HFFc6 (cell line): ENCODE measurements at places on chromosomes 2 and 18.

GRCh38 chr2:65985986-65986385 lies 448.9 kb upstream of the MEIS1 start:
- DNase-seq: no peak

DNA sequence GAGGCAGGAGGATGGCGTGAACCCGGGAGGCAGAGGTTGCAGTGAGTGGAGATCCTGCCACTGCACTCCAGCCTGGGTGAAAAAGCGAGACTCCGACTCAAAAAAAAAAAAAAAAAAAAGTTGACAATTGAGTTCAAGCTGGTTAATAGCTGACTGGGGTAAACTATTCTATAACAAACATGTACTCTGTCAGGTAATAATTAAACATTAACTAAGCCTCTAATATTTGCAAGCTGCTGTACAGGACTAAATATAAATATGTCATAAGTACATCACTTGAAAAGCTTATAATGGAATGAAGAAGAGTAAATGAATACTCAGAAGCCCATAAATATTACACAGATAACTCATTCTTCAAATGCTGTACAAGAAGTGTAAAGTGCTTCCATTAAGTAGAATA lies 190.4 kb upstream of the CRIM1 start:
- no peak for DNase-seq

GRCh38 chr2:109290887-109291643 lies 162.1 kb downstream of the SH3RF3 start:
- DNase-seq: peak; percentile 10

DNA sequence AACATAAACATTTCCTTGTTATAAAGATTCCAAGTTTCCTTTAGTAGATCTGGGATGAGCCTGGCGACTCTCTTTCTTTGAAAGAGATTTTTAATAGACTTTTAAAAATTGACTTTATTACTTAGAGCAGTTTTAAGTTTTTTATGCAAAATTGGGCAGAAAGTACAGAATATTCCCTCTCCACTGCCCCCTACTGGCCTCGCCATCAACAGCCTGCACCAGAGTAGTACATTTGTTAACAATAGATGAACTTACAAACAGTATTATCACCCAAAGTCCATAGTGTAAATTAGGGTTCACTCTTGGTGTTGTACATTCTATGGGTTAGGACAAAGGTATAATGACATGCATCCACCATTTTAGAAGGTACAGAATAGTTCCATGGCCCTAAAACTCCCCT lies 3.9 kb downstream of the MAP3K19 start:
- DNase-seq: no peak

DNA sequence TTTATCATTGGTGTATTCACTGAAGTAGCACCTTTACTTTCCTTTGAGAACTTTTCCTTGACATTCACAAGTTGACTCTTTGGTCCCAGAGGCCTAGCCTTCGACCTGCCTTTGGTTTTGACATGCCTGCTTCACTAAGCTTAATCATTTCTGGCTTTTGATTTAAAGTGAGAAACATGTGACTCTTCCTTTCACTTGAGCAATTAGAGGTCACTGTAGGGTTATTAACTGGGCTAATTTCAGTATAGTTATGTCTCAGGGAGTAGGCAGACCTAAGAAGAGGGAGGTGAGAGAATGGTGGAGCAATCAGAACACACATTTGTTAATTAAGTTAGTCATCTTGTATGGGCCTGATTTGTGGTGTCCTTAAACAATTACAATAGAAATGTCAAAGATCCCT lies 1040.7 kb upstream of the SLC39A10 start:
- no peak for DNase-seq

GRCh38 chr2:51011254-51011653 lies 20.7 kb downstream of the NRXN1 start:
- DNase-seq: no peak

DNA sequence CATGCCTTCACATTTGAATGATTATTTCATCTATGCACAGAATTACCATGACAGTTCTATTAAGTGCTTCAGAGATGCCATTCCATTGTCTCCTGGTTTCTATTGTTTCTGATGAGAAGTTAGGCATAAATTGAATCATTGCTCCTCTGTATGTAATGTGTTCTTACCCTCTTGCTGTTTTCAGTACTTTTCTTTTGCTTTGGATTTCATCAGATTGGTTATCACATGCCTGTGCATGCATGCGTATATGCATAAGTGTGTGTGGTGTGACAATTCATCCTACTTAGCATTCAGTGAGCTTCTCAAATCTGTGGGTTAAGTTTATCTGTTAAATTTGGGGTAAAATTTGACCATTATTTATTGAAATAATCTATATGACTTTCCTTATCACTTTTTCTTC lies 263.3 kb upstream of the RND3 start:
- no peak for DNase-seq

- no peak for DNase-seq
Measured at GRCh38 chr2:45154606-45155155, 145.4 kb upstream of the SIX2 start.

DNA sequence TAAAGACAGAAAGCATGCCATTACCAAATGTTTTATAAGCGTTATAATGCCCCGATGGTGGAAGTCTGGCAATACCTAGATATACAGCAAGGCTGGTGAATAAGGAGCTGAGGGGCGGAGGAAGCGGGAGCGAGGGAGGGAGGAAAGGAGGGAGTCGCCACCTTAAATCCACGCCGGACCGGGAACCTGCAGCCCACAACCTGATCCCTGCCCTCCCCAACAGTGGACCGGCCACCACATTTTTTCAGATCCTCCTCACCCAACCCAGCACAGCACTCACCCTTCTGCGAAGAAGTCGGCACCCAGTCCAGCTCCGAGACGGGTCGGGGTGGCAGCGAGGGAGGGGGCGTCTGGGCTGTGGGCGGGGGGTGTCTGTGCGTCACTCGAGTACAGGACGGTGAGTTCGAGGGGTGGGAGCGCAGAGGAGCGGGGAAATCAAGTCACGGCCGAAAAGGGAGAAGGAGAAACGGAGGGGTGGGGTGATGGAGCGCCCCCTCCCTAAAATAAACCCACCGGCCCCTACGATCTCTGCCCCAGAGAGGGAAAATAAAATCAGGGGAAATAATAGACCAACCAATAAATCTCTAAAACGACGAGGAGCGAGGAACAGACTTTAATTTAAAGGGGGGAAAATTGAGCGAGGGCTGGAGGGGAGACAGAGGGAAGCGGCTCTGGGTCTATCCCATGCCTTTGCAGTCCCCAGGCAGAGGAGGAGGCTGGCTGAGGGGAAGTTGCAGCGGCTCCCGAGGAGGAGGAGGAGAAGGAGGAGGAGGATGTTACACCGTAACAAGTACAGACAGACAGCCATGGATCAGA lies 96.5 kb upstream of the SERTAD2 start:
- DNase-seq: peak; percentile 45

DNA sequence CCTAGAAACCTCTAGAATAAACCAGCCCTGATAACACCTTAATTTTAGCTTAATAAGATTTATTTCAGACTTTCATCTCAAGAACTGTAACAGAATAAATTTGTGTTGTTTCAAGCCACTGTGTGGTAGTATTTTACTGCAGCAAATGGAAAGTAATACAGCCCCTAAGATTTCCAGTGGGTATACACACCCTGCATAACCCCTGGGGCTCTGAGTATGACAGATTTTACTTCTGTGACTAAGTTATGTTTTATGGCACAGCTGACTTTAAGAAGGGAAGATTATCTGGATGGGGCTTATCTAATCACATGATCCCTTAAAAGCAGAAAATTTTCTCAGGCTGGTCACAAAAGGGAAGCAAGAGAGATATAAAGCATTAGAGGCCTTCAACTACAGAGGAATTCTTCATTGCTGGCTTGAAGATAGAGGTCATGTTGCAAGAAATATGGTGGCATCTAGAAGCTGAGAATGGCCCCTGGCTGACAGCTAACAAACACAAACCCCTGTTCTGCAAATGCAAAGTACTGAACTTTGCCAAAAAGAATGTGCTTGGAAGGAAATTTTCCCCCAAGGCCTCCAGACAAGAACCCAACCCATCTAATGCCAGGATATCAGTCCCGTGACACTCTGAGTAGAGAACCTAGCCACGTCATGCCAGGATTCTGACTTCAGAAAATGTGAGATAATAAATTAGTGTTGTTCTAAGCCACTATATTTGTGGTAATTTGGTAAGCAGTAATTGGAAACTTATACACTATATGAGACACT lies 67.8 kb upstream of the SLC9A2 start:
- DNase-seq: no peak

- DNase-seq: no peak
Measured at GRCh38 chr18:32328379-32328778, 138.5 kb downstream of the MEP1B start.

- no peak for DNase-seq
Measured at GRCh38 chr18:32270341-32270740, 80.5 kb downstream of the MEP1B start.

DNA sequence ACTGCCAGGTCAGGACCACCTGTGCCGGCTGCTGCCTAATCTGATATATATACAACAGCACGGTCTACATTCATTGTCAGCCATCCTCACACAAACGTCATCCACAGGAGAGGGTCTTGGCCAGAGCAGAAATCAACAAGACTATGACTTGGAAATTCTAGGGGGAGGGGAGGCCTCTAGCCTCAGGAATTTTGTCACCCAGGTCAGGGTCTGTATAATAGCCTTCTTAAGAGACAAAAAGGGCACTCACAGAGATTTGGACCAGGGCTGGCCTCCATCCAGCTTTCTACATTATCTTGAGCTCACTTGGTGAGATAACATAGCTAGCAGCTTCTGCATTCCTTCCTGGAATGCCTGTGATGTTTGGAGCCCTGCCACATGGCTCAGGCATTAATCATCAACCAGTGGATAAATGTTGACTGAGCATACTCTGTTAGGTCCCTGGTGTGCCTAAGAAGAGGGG lies 50.4 kb upstream of the CTIF start:
- DNase-seq: peak; percentile 88

GRCh38 chr2:234348081-234348480 lies 148.8 kb downstream of the ARL4C start:
- no peak for DNase-seq

DNA sequence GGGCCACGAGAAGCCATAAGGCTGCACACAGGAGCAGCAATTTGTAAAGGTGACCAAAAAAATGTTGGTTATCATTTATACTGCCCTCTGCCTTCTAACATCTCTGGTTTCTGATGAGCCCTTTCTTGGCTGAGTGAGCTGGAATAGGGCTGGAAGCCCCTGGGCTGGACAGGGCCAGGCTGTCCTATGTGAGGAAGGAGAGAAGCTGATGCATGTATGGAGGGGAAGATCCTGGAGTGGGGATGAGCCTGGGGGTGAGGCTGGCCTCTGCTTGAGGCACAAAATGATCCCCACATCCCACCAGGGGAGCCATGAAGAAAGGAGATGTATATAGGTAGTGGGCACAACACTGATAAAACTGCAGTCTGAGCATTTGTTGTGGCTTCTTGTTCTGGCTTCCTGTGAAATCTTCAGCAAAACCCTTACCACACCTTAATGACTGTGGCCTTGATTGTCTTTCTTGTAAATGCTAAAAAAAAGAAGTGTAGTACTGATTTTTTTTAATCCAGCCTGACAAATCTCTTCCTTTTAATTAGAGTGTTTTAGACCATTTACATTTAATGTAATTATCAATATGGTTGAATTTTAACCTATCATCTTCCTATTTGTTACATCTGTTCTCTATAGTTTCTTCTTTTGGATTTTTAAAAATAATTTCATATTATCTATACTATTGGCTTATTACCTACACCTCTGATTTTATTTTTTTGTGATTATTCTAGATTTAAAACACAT lies 5.6 kb downstream of the SNED1 start:
- DNase-seq: no peak

DNA sequence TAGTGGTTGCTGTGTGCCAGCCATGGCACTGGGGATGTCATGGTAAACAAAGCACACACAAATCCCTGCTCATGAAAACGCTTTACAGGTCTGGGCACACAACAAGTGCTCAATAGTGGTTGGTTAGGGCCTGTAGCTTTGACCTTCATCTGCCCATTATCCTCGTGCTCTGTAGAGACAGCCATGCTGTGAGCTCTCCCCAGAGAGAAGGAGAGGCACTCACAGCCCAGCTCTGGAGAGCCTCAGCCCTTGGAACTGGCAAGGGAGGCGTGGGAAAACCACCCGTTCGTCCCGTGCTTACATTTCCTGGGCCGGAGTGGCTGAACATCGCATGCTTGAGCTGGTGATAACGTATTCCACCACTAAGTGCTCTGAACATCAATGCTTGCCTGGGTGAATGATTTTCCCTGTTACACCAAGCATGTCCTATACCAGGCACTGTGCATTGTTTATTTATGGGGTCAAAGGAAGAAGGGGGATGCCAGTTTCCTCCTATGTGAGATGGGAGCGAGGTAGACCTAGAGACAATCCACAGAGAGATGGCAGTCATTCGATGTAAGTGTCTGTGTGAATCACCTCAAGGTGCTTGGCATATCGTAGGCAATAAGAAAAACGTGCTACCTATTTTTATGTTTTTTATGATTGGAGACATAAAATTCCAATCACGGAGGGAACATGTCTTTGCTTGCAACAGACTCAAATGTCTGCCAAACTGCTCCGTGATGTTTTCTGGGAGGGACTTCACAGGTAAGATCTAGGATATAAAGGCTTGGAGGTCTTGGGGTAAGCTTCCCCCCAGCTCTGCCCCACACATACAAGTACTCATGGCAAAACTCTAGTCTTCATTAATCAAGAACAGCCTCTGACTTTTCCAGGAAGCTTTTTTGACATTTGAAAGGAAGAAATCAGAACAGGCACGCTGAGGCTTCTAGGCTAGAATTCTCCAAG lies 75.5 kb downstream of the DDX1 start:
- DNase-seq: no peak

DNA sequence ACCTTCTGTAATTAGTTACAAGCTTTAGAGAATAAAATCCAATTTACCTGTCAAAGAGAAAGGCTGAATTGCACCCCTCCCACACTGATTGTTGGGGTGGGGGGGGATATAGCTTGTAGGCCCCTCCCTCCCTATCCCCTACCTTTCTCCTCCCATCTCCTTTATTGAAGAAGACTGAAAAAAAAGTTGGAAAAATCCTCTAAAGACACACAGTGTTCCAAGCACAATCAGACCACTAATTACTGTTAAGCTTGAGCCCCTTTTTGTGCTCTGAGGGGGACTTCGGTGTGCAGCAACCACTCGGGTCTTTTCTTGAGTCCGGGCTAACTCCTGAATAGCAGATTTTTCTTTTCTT lies 43.0 kb upstream of the FZD5 start:
- no peak for DNase-seq

DNA sequence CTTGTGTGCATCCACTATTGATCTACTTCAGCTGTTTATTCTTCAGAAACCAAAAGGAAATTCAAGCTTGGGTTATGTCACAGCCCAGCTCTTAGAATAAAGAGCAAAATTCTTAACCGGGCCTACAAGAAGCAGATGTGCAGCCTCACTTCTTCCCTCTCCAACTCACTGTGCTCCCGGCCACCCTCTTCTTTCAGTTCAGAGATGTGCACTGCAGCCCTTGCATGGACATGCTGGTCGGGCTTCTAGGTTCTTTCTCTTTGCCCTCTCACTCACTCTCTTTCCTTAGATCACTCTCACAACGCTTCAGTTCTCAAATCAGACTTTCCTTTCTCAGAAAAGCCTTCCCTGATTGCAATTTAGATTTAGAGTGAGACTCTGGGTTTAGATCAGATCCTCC lies 104.1 kb downstream of the CHN1 start:
- peak; percentile 38 for DNase-seq

DNA sequence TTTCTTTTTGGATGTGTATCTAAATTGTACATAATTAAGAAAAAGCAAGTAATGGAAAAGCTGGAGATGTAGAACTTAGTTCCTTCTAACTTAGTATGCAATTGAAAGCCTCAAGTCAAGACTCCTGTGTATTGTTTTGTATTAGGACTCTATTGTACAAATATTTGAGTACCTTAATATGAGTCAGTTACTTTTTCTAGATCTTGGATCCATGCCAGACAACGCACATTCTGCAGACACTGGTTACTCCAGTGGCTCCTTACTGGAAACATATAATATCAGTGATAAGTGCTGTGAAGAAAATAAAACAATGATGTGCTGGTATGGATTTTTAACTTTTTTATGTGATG lies 1.5 kb downstream of the SLC39A10 start:
- DNase-seq: peak; percentile 73
